ENCODE measurements at places on chromosomes 13 and 19. TPM values are rescaled to one million over a fixed set of nuclear protein-coding genes. Genes with fewer than 3 reads are reported as not detected.

- no peak for DNase-seq
Measured at GRCh38 chr19:58429745-58430144, 10.2 kb downstream of the ZNF132 start.

DNA sequence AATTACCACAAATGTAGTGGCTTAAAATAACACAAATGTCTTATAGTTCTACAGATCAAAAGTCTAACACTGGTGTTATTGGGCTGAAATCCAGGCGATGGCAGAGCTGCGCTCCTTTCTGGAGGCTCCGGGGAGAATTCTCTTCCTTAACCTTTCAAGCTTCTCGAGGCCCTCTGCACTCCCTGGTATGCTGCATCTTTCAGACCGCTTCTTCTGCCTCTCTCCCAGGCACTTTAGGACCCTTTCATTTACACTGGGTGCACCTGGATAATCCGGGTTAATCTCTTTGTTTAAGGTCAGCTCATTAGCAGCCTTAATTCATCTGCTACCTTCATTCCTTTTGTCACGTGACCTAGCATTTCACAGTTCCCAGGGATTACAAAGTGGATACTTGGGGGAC lies 211.3 kb upstream of the RFC3 start:
- no peak for DNase-seq

DNA sequence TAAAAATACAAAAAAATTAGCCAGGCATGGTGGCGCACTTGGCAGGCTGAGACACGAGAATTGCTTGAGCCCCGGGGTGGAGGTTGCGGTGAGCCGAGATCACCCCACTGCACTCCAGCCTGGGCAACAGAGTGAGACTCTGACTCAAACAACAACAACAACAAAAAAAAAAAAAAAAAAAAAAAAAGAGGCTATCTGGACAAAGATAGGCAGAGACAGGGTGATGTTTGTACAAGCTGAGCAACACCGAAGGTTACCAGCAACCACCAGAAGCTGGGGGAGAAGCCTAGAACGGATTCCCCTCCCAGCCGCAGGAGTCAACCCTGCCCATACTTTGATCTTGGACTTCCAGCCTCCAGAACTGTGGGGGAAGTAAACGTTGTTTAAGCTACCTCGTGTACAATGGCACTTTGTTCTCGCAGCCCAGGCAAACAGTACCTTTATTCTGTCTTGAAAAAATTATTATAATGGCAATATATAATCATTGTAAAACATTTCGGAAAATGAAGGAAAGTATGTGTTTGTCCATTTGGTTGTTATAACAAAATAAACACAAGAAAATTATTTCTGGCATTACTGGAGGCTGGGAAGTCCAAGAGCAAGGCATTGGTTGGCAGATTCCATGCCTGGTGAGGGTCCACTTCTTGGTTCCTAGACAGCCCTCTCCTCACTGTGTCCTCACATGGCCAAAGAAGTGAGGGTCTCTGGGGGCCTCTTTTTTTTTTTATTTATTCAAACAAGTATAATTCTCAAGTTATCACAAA lies 39.8 kb upstream of the LATS2 start:
- no peak for DNase-seq

DNA sequence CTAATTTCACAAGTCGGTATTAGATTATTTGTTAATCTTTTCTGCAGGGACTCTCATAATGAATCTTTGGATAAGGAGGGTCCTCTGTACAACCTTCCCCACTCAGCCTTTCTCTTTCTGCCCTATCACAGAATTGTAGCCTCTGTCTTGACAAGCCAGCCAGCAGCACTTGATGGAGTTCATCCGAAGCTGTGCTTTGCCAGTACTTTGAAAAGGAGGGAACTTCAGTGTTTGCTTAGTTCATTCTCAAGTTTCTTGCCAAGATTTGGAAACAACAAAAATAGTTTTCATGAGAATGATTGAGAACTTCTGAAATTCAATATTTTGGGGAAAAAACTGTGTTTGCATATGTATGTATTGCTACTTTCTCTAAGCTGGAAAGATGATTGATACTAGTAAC lies 69.3 kb upstream of the HMGB1 start:
- DNase-seq = no peak

- DNase-seq = peak; percentile 44
Measured at GRCh38 chr13:106533943-106534638, 1.4 kb downstream of the EFNB2 start.

GRCh38 chr13:33146843-33147611 lies 130.8 kb downstream of the KL start:
- no peak for DNase-seq

GRCh38 chr19:43207991-43208390 lies 2.6 kb upstream of the PSG4 start:
- DNase-seq = no peak

DNA sequence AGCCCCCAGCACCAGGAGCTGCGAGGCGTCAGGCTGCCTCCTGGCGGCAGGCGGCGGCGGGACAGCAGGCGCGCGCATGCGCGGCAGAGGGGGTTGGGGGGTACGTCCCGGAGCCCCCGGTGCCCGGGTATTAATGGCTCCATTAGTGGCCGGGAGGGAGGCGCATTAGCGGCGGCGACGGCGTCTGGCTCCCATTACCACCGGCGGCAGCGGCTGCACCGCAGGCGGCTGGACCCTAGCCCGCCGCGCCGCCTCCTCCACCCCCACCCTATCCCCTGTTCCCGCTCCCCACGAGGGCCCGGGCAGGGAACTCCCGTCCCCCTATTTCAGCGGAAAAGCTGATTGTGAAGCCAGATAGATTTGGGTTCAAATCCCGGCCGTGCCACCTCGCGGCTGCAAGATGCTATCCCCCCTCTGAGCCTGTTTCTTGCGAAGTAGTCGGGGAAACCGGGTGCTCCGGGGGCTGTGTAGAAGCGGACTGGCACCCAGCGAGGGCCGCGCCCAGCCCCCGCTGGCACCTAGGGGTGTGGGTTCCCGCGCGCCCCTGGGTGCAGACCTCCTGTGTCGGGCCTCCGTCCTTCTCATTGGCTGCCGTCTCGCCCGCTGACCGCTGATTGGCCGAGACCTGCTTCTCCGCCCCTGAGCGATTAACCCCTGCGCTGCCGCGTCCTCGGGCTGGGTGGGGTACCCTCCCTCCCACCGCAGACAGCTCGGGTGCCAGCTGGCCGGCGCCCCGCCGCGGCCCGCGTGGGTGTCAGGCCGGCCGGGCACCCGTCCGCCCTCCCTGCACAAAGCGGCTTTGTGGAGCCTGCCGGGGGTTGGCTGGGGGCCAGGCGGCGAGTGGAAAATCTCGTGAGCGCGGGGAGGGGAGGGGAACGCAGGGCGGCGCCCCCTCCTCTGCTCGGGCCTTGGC lies 11.1 kb downstream of the CIC start:
- peak; percentile 93 for DNase-seq

- no peak for DNase-seq
Measured at GRCh38 chr13:61253105-61253877, 162.4 kb downstream of the PCDH20 start.

GRCh38 chr19:45177817-45178261 lies at the start of gene TRAPPC6A:
TRAPPC6A (minus strand) TSS chr19:45178237; CDS start chr19:45178218, 19 bp downstream.
- DNase-seq = no peak

DNA sequence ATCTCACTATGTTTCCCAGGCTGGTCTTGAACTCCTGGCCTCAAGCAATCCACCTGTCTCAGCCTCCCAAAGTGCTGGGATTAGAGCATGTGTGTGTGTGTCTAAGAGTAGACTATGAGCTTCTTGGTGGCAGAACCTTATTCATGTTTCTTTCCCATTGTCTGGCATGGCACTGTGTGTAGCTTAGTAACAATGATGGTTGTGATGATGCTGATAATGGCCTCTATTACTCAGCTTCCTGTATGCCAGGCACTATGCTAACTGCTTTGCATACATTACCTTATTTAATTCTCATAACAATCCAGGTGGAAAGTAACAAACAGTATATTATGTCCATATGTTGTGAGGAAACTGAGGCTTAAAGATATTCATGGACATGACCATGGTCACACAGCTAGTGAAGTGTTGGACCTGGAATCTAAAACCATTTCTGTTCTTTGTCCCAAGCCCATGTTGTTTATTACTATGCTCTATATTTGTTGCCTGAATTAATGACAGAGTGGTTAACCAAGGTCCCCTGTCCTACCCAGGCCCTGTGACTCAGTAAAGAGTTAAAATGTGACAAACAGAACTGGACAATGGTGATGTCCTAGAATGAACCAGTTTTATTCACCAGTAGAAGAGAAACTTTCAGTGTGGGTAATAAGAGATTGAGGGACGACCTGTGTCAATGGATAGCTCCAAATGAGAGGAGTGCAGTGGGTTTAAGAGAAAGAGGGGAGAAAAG lies 109.6 kb downstream of the KLF5 start:
- no peak for DNase-seq

GRCh38 chr19:43798026-43798545 lies 4.2 kb downstream of the LYPD5 start:
- DNase-seq = no peak

- no peak for DNase-seq
Measured at GRCh38 chr13:40958655-40959054, 60.5 kb downstream of the ELF1 start.

DNA sequence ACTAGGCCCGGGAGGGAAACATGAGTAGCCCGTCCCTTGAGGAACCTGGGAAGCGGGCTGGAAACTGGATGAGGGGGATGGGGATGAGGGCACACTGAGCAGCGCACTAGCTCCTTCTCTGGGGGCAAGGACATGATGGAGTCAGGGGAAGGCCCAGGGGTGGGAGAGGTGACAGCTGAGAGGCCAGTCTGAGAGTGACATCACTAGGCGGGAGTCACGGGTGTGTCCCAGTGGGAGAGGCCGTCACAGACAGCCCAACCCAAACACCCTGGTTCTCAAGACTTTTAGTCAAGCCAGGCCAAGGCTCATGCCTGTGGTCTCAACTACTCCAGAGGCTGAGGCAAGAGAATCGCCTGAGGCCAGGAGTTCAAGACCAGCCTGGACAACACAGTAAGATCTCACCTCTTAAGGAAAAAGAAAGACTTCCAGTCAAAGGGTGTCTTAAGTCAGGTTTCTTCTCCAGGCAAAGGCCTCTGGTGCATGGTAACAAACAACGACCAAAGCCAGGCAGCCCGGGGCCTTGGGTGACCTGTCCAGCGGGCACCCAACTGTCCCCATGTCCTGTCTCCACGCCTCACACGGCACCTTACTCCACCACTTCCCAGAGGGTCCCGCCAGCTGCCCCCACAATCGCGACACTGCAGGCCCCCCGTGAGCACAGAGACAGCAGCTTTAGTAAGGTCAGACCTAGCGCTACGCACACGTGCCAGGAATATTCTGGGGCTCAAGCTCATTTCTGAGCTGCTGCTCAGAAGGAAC lies 25.5 kb upstream of the TIMM44 start:
- no peak for DNase-seq

DNA sequence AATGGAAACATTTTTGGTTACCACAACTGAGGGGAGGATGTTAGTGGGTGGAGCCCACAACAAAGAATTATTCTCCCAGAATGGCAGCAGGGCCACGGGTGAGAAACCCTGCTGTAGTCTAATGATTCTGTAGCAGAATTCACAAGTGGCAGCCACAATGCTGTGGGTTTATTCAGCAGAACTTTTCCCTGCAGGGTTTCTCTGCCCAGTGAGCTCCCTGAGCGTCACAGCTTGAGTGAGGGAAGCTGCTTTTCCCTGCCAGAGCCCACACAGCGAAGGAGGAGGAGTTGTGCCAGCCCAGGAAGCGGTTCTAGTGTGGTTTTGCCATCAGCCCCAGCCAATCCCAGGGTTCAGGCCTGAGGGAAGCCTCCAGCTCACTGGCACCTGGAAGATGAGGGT lies 4.4 kb downstream of the ATP12A start:
- no peak for DNase-seq

DNA sequence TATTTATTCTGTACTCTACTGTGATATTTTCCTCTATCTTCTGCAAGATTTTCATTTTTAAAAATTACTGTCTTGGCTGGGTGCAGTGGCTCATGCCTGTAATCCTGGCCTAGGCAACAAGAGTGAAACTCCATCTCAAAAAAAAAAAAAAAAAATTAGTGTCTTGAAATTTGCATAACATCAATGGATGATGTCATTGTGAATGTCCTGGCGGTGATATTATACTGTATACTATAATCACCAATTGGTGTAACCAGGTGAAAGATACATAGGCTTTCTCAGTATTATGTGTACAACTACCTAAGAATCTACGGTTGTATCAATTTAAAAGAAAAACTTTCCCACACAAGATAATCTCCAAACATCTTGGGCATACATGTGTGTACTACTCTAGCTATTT lies 15.2 kb downstream of the ZNF331 start:
- no peak for DNase-seq

DNA sequence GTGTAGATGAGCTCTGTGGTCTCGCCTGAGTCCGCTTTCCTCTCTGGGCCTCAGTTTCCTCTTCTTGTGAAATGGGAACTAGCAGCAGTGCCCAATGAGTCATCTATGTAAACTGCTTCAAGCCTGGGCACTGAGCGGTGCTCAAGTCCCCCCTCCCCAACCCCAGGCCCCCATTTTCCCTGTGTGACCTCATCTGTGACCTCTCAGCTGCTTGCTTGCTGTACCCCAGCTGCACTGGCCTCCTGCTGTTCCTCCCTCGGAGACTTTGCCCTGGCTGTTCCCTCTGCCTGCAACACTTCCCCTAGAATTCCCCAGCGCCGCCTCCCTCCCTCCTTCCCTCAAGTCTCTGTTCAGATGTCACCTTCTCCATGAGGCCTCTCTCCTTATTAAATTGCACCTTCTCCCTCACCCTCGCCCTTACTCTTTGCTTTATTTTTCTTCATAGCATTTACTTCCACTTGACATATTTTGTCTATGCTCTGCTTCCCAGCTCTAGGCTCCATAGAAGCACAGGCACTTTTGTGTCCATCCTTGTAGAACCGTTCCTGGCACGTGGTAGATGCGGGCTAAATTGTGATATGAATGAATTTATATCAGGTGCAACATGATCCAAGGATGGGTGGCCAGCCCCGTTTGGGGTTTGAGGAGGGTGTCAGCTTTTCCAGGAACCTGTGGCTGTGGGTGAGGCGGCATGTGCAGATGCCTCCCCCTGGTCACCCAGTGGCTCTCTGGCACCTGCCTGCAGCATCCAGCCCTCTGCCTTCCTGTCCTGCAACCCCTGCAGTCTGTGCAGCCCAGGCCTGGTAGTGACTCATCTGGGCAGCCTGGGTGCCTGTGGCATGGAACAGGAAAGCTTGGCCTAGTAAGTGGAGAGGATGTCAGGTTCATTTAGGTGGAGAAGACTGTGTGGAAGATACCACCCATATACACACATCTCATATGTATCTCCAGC lies 26.3 kb downstream of the SIPA1L3 start:
- DNase-seq = no peak

- no peak for DNase-seq
Measured at GRCh38 chr19:52898101-52898500, 666 bp upstream of the ZNF320 start.

Gene KCTD12
- total RNA-seq = 126 TPM

Gene DPP9
- total RNA-seq = 67.0 TPM

Gene QPCTL
- total RNA-seq = 12.1 TPM

Gene DNAJC3
- 45.8 TPM for total RNA-seq

Gene LRRC4B
- total RNA-seq = 3.7 TPM

Gene RASAL3
- 4.3 TPM for total RNA-seq

Gene TMED1
- total RNA-seq = 18.0 TPM

Gene ADPRHL1
- total RNA-seq = 6.9 TPM

Gene TRIP10
- total RNA-seq = 116 TPM

Gene NLRP5
- total RNA-seq = not detected

Gene ZSCAN18
- total RNA-seq = 109 TPM

Gene IGFLR1
- total RNA-seq = 4.8 TPM

Measured in tibial nerve (tissue), 4 donors.